ENCODE measurements at places on chromosomes 4 and X.

DNA sequence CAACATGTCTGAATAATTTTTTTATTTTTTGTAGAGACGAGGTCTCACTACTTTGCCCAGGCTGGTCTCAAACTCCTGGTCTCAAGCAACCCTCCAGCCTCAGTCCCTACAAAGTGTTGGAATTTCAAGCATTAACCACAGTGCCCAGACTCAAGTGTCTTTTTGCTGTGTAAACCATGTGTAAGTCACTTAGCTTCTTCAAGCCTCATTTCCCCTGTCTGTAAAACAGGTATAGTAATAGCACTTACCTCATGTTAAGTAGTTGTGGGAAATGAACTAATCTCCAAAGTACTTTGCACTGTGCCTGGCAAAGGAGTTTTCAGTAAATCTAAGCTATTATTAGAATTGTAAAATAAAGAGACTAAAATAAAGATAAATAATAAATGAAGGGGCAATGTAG, 35.7 kb downstream of the STBD1 start:
- DNase-seq = no peak

- no peak for DNase-seq
These were observed 55.5 kb upstream of the MAGED1 start for GRCh38 chrX:51837921-51838320.

DNA sequence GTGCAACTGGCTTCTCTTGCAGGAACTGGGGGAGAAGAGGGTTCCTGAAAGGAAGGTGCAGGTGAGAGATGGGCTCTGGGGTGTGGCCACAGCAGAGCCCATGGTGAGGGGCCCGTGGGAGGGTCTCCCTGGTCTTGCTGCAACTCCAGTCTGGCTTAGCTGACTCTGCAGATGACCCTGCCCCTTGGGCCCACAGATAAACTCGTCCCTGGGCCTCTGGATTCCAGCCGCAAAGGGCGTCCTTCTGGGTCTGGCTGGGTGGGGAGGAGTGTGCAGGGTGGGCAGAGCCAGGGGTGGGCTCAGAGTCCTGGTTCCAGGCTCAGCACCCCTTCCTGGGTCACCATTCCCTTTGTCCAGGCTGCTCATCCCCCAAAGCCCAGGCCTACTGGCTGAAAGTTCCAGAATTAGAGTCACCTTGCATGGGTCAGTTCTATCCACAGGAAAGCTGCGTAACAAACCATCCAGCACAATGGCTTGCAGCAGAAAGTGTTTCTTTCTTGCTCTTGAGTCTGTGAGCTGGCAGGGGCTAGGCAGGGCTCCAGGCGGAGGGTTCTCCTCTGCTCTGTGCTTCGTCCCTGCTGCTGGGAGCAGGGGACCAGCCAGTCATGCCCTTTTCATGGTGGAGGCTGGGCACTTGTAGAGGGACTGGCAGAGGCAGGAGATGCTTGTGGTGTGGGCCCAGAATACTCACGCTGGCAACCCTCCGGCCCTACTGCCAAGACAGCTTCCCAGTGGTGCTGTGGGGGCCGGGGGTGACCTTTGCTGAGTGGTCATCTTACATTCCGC, 43.5 kb upstream of the ADRA2C start:
- no peak for DNase-seq

DNA sequence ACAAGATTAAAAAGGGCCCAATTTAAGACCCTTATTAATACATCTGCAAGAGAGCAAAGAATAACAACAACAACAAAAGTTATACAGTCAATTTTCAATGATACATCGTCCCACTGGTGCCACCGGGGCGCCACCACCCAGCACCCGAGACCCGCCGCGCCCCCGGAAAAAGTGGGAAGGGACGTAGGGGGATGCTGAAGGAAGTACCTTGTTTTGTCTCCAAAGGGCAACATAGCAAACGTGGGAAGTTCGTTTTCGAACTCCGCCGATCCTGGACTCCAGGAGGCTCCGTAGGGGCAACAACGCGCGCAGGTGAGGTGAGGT, 1.7 kb downstream of the PDE5A start:
- DNase-seq = no peak

GRCh38 chr4:45442466-45442865, 681.4 kb downstream of the GABRG1 start:
- no peak for DNase-seq

- DNase-seq = no peak
These were observed 51.8 kb downstream of the RBPJ start for GRCh38 chr4:26372525-26373172.

DNA sequence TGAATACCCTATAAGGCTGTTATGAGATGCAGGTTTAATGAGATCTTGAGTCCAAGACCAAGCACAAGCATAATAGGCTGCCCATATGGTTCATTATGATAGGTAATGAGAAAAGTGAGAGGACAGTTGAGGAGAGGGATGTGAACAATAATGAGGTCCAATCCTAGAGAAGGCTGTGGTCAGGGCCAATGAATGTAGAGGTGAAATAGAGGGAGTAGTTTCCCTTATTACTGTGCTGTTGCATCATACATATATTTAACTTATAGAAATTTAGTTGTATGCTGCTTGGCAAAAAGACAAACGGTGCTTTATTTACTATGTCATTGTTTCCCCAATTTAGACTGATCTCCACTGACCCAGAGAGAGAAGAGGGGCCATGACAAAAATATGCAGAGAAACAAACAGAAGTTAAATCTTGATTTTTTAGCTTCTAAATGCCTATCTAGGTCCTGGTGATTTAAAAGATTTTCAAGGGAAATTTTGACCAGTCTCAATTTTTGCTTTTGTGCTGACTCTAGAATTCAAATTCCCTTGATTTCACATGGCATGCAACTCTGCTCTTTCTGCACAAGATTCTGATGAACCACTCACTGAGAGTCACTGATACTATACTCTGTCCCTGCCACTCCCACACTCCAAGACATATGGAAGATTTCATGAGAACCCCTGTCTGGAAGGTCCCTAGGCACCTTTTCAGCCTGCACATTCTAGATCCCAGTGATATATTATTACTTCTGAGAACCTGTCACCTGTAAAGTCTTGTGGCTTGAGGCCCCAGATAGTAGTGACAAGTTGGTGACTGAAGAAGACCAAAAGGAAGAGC, 159.7 kb downstream of the VSIG4 start:
- DNase-seq = no peak

DNA sequence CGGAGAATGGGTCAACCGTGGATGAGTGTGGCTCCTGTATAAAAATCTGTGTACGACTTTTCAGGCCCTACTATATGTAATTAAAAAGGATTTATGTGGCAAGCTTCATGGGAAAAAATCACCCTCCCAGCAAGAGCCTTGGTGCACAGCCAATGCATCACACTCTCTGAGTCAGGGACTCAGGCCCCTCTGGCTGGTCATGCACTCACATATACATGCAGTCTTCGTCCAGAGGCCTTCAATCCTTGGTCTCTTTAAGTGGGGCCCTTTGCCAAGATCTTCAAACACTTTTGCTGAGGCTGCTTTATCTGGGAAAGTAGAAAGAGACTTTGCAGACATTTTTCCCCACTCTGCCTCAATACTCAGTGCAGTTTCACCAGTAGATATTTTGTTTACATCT, 311.4 kb upstream of the FSTL5 start:
- no peak for DNase-seq

GRCh38 chrX:41043196-41043595, 42.0 kb upstream of the USP9X start:
- DNase-seq = no peak

- no peak for DNase-seq
These were observed 30.5 kb downstream of the NHSL2 start for GRCh38 chrX:71941145-71941544.

DNA sequence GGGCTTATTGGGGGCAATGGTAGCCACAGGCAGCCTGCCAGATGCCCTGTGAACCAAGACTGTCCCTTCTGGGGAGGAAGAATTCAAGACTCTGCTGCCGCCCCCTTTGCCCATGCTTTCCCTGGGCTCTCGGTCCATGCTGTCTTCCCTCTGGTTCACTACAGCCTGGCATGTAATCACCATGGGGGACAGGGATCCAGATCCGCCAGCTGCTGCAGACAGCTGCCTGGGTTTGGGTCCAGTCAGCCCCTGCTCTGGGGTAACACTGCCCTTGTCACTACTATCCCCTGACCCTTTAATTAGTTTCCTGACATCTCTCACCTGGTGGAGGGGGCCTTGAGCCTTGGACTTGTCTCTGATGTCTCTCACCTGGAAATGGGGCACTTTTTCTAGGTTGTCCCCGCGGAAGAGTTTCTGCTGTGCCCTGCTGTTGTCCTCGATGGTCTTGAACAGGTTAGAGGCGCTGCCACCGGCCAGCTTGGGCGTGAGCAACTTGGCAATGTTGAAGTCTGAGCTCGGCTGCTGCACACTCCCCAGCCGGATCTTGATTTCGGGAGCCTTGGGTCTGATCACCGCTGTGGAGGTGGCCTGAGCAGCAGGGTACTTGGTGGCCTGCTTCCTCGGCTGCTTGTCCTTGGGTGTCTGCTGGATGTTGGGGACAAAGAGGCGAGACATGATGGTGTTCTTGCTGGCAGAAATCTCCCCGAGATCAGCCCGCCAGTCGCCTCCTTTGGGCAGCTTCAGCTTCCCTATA, 6.4 kb downstream of the C4orf54 start:
- DNase-seq = no peak

GRCh38 chr4:181687116-181687515, 556.1 kb upstream of the TENM3 start:
- no peak for DNase-seq

- no peak for DNase-seq
These were observed 67.9 kb downstream of the KLHL8 start for GRCh38 chr4:87152310-87153041.

DNA sequence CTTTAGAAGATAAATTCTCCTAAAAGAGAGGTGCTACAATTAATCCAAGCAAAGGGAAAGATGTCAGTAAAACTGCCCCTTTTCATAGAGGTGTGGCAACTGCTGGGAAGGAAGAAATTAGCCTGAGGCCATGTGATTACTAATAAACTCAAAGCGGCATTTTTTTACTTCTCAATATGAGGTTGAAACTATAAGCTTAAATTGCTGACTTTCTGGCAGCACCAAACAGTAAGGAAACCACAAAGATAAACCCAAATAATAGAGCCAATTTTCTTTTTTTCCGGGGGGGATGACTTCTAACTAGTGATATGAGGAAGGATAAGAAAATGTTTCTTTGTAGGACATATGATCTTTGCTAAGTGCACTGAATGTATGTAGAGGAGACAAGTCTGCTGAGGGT, 30.9 kb downstream of the AR start:
- DNase-seq = no peak

DNA sequence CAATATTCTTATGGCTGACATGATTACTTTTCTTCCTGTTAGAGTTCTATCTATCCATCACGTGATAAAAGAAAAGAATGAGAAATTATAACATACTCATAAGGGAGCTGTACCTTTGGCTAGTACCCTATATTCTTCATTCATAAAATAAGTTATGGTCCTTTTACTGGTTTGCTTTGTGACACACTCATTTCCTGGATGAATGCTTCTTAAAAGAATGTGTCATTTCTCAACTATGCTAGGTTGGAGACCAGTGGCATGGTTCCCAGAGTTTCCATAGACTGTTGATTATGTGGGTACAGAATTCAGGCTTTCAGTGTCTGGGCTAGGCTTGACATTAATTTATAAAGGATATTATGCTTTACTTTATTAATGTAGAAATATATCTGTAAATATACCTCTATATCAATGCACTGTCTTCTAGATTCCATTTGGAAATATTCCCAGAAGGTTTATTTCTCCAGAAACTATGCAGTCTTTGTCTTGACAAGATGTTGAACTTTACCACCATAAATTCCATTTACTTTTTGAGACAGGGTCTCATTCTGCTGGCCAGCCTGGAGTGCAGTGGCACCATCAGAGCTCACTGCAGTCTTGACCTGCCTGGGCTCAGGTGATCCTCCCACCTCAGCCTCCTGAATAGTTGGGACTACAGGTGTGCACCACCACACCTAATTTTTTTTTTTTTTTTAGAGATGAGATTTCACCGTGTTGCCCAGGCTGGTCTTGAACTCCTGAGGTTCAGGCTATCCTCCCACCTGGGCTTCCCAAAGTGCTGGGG, 23.8 kb downstream of the NUDT6 start:
- no peak for DNase-seq

- DNase-seq = no peak
These were observed 19.8 kb downstream of the BEX3 start for GRCh38 chrX:103396186-103396585.

DNA sequence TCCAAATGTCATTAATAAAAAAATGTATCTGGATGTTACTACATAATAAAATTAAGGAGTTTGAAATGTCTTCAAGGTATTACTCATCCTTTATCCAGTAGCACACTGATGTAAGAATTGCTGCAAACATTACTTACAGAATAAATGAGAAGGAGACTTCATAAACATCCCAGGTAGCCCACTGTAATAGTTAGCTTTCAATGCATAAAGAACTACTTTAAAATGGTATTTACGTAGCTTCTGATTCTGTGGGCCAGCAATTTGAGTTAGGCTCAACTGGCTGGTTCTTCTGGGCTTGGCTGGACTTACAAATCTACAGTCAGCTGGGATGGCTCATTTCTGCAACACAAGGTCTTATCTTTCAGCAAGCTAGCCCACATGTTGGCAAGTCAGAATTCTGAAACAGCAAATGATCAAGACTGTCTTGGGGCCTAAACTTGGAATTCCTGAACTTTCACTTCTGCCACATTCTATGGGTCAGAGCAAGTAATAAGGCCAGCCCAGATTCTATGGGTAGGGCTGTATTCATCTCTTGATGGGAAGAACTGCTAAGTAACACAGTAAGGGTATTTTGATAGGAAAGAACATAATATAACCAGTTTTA, 522.5 kb downstream of the IQCM start:
- no peak for DNase-seq

- no peak for DNase-seq
These were observed 6.1 kb downstream of the UBQLN2 start for GRCh38 chrX:56569378-56570057.

GRCh38 chr4:147361726-147362125, 119.2 kb upstream of the EDNRA start:
- DNase-seq = no peak

DNA sequence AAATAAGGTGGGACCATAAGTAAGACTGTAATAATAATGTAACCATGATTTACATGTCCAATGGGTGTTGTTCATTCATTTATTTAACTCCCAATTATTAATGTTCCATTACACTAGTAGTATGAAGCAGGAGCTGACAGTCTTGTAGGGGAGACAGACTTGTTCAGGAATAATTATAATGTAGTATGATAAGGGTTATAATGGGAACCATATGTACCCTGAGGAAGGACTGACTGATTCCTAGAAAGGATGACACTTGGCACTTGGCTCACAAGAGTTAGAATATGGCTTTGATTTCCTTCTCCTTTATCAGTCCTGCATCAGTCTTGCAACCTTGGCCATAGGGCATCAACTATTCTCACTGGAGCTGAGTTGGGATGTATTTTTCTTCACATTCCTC, 24.2 kb downstream of the PCDH7 start:
- DNase-seq = no peak

DNA sequence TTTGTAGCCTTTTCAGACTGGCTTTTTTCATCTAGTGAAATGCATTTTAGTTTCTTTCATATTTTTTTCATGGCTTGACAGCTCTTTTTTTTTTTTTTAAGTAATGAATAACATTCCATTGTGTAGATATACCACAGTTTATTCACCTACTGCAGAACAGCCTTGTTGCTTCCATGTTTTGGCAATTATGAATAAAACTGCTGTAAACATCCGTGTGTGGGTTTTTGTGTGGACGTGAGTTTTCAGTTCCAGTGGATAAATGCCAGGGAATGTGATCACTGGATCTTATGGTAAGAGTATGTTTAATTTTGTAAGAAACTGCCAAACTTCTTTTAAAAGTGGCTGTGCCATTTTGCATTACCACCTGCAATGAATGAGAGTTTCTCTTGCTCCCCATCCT, 160.8 kb downstream of the SOWAHB start:
- DNase-seq = no peak

All from H54 (cell line).